ENCODE measurements at places on chromosomes 16 and 17. TPM values are rescaled to one million over a fixed set of nuclear protein-coding genes. Genes with fewer than 3 reads are reported as not detected.

The CDH8 gene
- 0.42 TPM for total RNA-seq

The TAC4 gene
- total RNA-seq: not detected

The KRT13 gene
- total RNA-seq: 0.32 TPM

The TPSG1 gene
- not detected for total RNA-seq

The DNAJC7 gene
- total RNA-seq: 42.5 TPM

The CDRT15L2 gene
- not detected for total RNA-seq

The ARHGAP44 gene
- total RNA-seq: 16.5 TPM

The KRT31 gene
- total RNA-seq: not detected

The PCGF2 gene
- total RNA-seq: 92.7 TPM

The NPB gene
- total RNA-seq: 1.7 TPM

The PSMD7 gene
- total RNA-seq: 39.1 TPM

The BEAN1 gene
- total RNA-seq: 2.2 TPM

The CD300A gene
- total RNA-seq: 1.4 TPM

The SPIRE2 gene
- 7.1 TPM for total RNA-seq

The ZFP3 gene
- total RNA-seq: 5.8 TPM

The STH gene
- total RNA-seq: not detected

The FCSK gene
- total RNA-seq: 15.0 TPM

The OR3A3 gene
- not detected for total RNA-seq

The MYH13 gene
- not detected for total RNA-seq

The KRTAP2-3 gene
- not detected for total RNA-seq

The ZFPM1 gene
- 6.6 TPM for total RNA-seq

The KRTAP9-8 gene
- total RNA-seq: not detected

The CCL4L2 gene
- total RNA-seq: not detected

The MLKL gene
- total RNA-seq: 4.6 TPM

The HSF4 gene
- 115 TPM for total RNA-seq

The PRRT2 gene
- 33.4 TPM for total RNA-seq

The NXPH3 gene
- 14.9 TPM for total RNA-seq

The ST6GALNAC2 gene
- 3.7 TPM for total RNA-seq

The CLEC18C gene
- total RNA-seq: 0.31 TPM

The PRSS21 gene
- not detected for total RNA-seq

The EVI2B gene
- 1.7 TPM for total RNA-seq

The TBC1D3E gene
- not detected for total RNA-seq

The CYBC1 gene
- 80.2 TPM for total RNA-seq

The OR1F1 gene
- not detected for total RNA-seq

The ITGA3 gene
- 33.8 TPM for total RNA-seq

The SPN gene
- 0.72 TPM for total RNA-seq

The TP53TG3 gene
- not detected for total RNA-seq

The VTN gene
- total RNA-seq: 2.7 TPM

The OTOA gene
- total RNA-seq: 0.13 TPM

The KRT33B gene
- not detected for total RNA-seq

The SCGB1C2 gene
- not detected for total RNA-seq

The GRAPL gene
- 4.0 TPM for total RNA-seq

The ZNF778 gene
- total RNA-seq: 12.3 TPM

The SERPINF2 gene
- 4.5 TPM for total RNA-seq

The KRT28 gene
- total RNA-seq: not detected

The MMP28 gene
- total RNA-seq: 33.3 TPM

The CDRT15 gene
- total RNA-seq: not detected

The PRR29 gene
- not detected for total RNA-seq

The SLFN14 gene
- total RNA-seq: not detected

The ASB16 gene
- 0.72 TPM for total RNA-seq

The ZSCAN10 gene
- total RNA-seq: 0.69 TPM

The WFDC1 gene
- 2.9 TPM for total RNA-seq

The RASD1 gene
- 41.0 TPM for total RNA-seq

The STARD3 gene
- 34.5 TPM for total RNA-seq

The CDK12 gene
- total RNA-seq: 29.1 TPM

The G6PC1 gene
- 0.69 TPM for total RNA-seq

The PDIA2 gene
- not detected for total RNA-seq
